ENCODE measurements at places on chromosomes 4 and X.

GRCh38 chrX:45422216-45422925 lies 221.7 kb upstream of the DIPK2B start:
- DNase-seq: no peak

- no peak for DNase-seq
Measured at GRCh38 chrX:109863811-109864210, 130.8 kb upstream of the ACSL4 start.

DNA sequence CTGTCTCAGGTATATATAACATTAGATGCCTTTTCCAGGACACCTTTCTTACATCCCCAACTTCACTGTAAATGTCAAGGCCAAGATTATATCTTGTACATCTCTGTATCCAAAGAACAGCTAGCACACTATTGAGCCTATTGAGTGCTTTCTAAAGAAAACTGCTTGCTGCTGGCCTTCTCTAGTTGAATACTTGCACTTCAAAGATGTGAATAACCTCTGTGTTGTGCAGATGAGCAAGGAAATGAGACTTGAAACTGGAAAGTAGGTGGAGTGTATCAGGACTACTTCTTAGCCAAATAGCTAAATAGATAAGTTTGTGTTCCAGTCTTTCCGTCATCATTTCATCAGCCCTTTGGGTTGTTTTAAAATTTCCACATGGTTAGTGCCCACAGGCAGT lies 704.4 kb upstream of the AMOT start:
- no peak for DNase-seq

- no peak for DNase-seq
Measured at GRCh38 chrX:107849747-107850421, 24.2 kb downstream of the MID2 start.

DNA sequence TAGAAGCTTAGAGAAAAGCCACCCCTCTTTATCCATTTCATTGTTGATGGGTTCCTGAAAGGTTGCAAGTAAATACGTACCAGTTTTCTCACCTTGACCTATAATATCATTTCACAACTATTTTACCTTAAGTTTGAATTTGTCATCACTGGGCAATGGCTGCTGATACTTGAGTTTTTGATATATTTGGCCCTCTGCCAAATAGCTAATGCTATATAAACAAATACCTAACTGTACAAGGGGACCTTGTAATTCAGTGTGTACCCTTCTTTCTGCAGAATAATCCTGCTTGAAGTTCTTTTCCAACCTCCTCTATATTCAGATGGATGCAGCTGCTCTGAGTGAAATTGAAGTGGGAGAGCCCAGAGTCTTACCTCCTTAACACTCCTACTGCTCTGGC lies 19.0 kb upstream of the GLUD2 start:
- no peak for DNase-seq
